Muscle of back (tissue), 13 donors: ENCODE measurements at places on chromosomes 12 and 14. TPM values are rescaled to one million over a fixed set of nuclear protein-coding genes. Genes with fewer than 3 reads are reported as not detected.

PLBD1 gene
- polyA plus RNA-seq, result 26.9 TPM

DNA sequence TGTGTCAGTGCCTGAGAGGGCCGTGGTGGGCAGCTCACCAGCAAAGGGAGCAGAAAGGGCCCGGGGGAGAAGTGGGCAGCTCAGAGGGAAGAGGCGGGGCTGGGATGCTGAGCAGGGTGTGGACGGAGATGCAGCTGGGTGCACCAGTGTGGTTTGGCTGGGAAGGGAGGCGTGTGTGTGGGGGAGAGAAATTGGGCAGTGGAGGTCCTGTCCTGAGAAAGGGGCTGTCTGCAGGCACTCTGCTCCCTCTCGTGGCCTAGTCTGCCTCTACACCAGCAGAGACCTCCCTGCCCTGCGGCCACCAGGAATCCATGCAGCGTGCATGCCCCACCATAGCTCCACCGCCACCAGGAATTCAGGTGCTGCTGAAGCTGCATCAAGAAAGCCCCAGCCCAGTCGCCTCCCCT lies 6.4 kb downstream of the TMEM121 start:
- DNase-seq, result no peak

GRCh38 chr14:93537951-93538350 lies 107.2 kb downstream of the UNC79 start:
- DNase-seq, result no peak

- DNase-seq, result no peak
Measured at GRCh38 chr14:51473808-51474565, 177.7 kb upstream of the FRMD6 start.

IPO4 gene
- polyA plus RNA-seq, result 26.6 TPM

C12orf54 gene
- 0.29 TPM for polyA plus RNA-seq

- DNase-seq, result no peak
Measured at GRCh38 chr12:51238037-51238509, 553 bp upstream of the DAZAP2 start.

DNA sequence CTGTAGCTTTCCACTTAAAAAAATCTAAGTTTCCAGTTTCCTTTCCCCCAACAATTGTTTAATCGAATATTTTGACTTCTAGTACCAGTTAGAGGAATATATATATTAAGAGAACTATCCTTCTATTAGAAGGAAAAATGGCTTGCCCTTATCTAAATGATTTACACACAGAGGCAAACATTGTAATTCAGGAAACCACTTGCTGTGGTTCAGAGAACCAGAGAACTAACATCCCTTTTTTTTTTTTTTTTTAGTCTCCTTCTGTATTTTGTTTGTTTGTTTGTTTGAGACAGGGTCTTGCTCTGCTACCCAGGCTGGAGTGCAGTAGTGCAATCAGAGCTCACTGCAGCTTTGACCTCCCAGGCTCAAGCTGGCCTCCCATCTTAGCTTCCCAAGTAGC lies 746.6 kb downstream of the VRK1 start:
- DNase-seq, result no peak

CD63 gene
- 869 TPM for polyA plus RNA-seq

- DNase-seq, result no peak
Measured at GRCh38 chr14:22622255-22622654, 21.9 kb downstream of the OR6J1 start.

ADAM21 gene
- polyA plus RNA-seq, result 0.32 TPM

GRCh38 chr14:88179716-88180115 lies 143.4 kb downstream of the KCNK10 start:
- no peak for DNase-seq

DNA sequence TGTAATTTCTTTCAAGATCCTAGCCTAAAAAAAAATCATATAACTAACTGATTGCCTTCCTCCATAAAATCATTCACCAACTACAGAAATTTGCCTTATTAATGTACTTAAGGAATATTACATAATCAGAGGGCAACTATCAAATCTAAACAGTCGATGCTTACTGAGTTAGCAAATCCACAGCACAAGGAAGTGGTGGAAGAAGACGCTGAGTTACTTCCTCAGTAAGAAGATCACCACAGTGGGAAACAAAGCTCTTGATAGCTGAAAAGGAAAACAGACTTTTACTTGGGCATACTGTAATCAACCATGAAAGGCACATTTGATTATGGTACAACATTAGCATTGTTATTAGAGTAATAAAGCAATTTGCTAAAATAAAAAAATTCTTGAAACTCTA lies 48.7 kb downstream of the HEATR5A start:
- DNase-seq, result no peak

TMEM253 gene
- 0.38 TPM for polyA plus RNA-seq

DNA sequence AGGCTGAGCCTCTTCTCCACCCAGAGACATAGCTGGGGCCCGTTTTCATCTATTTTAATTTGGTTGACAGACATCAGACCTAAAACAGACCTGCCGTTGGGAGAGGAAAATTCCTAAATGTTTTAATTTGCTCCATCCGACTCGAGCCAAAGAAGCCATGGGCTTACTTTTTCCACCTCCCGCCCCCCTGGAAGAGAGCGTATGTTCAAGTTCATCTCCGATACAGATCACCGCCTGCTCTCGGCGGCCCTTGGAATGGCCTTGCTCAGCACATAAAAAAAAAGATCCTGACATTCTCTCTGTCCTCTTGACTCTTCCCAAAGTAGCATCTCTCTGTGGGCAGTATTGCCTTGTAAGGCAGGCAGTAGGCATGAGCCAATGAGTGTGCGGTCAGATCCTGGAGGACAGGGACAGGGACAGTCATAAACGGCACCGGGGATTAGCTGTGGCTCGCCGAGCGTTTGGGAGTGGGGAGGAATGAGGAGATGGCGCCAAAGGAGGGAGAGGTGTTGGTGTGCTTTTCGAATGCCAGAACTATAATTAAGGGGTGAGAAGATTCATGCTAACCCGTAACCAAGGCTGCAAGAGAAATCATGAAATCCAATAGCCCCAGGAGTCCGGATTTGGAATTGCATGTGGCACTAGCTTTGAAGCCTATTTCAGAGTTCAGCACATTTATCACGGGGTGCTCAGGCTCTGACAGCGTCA lies 47.9 kb upstream of the MEG3 start:
- peak; percentile 83 for DNase-seq

- DNase-seq, result no peak
Measured at GRCh38 chr12:12612358-12612757, 682 bp downstream of the CREBL2 start.

NRIP2 gene
- 6.9 TPM for polyA plus RNA-seq

DNA sequence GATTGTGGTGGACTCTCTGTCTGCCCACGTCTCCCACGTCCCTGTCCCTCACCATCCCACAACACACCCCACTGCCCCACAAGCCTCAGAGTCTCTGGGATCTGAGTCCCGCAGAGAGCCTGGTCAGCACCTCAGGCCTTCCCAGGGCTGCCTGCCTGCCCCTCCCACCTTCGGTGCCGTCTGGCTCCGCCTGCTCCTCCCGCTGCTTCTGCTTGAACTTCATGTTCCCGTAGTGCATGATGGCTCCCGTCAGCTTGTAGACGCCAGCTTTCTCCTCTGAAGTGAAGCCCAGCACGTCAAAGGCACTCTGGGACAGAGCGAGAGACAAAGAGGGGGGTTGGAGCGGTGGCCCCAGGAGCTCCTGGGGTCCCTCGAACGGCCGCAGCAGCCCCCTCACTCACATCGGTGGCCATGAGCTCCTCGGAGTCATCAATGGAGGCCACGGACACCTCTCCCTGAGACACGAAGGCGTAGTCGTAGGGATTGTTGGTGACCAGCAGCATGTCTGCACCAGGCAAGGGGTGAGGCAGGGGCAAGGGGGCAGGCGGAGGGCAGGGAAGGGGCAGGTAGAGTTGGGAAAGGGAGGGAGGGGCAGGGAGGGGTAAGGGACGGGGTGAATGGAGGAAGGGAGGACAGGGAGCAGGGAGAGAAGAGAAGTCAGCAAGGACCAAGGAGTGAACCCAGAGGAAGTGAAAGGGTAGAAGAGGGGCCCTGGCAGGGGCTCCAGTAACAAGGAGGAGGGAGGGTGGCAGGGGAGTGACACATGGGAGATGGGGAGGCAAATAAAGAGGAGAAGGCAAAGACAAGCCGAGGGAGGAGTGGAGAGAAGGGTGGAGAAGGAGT lies 5.6 kb downstream of the MYH6 start:
- no peak for DNase-seq

TAS2R20 gene
- 3.7 TPM for polyA plus RNA-seq
